Sciatic nerve (tissue), 2 donors: ENCODE measurements at places on chromosomes 2 and 18. TPM values are rescaled to one million over a fixed set of nuclear protein-coding genes. Genes with fewer than 3 reads are reported as not detected.

GRCh38 chr2:25685741-25686140, 12.4 kb upstream of the DTNB start:
- no peak for DNase-seq

DNA sequence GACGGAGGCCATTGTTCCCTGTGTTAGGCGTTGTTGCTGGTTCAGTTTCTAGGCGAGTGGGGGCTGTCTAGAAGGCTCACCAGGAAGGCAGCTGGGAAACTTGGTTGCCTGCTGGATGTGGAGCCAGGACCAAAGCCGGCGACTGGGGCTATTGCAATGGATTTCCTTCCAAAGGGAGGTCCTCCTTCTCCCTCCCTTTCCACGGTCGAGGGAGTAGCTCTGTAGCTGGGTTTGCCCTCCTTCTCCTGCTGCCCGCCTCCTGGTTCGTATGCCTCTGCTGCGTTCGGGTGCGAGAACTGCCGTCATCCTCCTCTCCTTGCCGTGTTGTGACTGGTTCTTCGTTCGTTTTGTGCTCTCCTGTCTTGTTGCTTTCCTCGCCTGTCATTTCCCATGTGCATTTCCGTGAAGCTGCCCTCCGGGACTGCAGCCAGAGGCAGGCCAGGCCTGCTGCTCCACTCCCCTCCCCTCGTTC, 203.4 kb downstream of the NEDD4L start:
- no peak for DNase-seq

- DNase-seq, result no peak
These were observed 313.4 kb downstream of the LPIN1 start for GRCh38 chr2:12059616-12060441.

DNA sequence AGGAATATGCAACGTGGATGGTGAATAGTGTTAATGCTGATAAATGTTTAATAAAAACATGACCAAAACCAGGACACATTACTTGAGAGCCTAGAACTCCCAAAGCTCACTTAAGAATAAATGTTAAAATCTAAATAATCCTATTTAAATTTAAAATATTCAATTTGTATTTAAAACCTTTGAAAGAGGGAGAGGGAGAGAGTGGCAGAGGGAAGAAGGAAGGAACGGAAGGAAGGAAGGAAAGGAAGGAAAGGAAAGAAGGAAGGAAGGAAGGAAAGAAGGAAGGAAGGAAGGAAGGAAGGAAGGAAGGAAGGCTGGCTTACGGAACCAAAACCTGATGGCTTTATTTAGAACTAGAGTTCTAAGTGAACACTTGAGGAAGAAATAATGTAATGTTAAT, 324.1 kb upstream of the SYT4 start:
- DNase-seq, result no peak

- no peak for DNase-seq
These were observed 2.7 kb downstream of the ACTG2 start for GRCh38 chr2:73895473-73895872.

DNA sequence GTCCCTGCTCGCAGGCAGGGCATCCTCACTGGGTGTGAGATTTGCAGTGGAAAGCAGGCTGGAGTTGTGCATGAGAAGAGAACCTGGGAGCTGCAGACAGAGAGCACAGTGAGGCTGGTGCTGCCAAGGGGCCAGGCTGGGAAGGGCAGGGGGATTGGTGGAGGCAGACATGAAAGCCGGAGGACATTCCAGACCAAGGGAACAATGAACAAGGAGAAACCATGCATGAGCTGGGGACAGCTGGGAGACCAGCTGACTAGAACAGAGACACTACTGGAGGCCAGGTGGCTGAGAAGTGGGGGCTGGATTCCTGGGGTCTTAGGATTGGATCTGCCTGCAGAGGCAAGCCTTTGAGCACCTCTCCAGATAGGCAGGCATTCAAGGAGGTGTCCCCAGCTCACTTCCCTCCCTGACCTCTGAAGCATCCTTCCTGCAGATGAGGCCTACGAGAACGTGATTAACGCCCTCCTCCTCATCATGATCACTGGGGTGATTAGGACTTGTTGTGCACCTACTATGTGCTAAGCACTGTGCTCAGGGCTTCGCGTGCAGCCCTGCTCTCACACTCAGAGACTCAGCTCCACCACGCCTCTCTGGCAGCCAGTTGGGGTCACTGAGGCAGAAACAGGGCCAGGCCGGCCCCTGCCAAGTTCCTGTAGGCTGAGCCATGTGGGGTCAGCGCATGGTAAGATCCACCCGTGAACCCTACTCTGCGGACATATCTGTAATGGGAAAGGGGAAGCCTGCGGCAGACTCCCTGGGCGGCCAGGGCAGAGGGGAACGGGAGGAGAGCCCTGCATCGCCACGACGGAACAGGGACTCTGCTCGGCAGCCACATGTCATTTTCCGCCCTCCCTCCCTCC, 74.8 kb upstream of the SLC66A3 start:
- DNase-seq, result no peak

- DNase-seq, result no peak
These were observed 21.4 kb downstream of the SMYD1 start for GRCh38 chr2:88088999-88089398.

GRCh38 chr2:184555352-184555751, 43.0 kb upstream of the ZNF804A start:
- DNase-seq, result no peak

GRCh38 chr2:195531754-195532153, 125.3 kb upstream of the SLC39A10 start:
- DNase-seq, result no peak

DNA sequence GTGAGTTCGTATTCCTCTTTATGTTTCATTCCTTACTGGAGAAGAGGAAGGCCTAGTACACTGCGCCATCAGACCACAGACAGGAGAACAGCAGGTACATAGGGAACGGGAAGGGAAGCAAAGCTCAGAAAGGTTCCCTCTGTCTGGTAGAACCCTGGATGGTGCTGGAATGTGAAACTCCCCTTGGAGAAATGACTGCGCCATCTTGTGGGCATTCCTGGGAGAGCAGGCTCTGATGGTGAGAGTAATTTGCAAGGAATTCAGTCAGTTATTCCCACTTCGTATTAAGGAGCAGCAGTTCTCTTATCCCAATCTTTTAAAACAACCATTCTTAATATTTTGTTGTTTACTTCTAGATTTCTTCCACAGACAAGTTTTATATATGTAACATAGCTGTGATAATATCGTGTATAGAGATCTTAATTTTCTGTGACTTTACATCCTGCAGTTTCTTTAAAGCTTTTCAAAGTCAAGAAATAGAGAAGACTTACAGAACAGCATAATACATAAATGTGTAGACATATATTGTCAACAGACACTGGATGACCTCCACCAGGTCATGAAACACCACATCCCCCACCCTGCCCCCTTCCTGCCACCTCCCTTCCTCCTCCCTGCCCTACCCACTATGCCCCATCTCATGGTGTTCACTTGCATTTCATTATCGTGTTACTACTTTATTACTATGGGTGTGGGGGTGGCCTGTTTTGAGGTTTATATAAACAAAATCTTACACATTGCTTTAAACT, 83.9 kb downstream of the ARHGEF4 start:
- DNase-seq, result peak; percentile 77

DNA sequence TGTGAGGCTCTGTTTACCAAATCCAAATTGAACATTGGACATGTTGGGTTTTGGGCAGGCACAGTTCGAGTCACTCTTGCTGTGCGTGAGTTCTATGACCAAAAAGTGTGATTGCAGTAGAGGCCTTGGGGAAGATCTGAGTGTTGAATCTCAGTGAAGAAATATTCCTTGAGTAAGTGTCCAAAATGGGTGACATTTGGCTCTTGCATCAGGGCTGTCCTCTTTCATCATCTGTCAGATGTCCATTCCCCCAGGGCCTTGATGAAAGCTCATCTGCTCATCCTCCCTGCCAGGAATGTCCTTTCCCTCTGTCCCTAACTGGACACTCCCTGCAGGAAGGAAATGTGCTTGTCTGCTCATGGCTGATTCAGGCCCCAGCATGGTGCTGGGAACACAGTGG, 6.4 kb upstream of the SFTPB start:
- DNase-seq, result no peak

DNA sequence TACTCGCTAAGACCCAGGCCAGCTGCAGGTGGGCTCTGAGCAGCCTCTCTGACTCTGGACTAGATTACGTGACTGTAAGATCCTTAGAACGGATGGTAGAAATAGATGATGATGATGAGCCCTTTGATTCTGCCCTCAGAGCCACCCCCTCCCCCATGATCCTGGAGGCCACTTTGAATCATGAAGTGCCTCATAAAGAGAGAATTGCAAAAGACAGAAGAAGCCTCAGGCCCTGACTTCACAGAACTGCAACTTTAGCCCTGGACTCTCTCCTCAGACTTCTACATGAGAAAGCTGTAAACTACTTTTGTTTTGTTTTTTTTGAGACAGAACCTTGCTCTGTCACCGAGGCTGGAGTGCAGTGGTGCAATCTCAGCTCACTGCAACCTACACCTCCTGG, 15.4 kb upstream of the TET3 start:
- DNase-seq, result no peak

DNA sequence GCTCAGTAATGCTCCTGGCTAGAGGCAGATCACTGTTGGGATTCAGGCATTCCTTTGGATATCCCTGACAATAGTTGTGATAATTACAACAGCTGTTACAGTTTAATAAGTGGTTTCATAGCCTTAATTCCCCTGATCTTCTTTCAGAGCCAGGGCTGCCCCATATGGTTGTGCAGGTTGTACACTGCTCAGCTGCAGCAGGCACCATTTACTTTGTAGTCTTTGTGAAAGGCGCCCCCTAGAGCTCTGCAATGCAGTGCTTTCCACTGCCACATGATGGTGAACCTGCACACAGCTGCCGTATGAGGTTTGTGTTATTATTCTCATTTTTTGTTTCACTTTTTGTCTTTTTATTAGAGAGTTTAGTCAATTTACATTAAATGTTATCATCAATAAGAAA, 239.1 kb downstream of the KCNS3 start:
- DNase-seq, result no peak

DNA sequence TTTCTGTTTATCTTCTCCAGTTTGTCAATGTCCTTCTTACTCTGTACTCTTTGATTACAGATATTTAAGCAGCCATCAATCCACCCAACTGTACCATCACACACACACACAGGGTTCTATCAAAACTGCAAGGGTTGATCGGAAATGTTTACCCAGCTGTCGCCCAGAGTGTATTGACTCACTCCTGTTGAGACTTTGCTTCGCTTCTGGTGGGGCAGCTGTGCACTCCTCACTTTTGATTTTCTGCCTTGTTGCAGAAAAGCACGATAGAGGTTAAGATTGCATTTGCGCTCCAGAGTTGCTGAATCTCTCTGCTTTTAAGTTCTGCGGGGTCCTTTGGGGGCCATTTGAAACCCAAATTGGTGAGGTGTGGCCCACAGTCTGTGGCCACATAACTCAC, 216.2 kb downstream of the SETBP1 start:
- DNase-seq, result no peak

DNA sequence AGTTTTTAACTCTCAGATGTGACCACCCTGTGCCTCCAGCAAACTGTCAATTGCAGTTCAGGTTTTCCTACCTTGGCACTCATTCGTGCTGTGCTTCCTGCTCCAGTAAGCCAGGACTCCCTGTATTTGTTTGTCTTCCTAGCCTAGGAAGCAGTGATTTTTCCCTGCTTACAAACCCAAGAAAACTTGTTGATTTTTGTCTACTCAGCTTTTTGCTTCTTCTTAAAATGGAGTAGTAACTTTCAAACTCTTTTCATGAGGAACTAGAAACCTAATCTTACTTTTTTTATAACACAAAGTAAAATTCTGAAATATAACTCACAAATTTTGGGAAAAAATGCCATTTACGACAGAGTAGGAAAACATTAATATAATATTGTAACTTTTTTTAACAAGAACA, 150.6 kb upstream of the TMEFF2 start:
- DNase-seq, result no peak

DNA sequence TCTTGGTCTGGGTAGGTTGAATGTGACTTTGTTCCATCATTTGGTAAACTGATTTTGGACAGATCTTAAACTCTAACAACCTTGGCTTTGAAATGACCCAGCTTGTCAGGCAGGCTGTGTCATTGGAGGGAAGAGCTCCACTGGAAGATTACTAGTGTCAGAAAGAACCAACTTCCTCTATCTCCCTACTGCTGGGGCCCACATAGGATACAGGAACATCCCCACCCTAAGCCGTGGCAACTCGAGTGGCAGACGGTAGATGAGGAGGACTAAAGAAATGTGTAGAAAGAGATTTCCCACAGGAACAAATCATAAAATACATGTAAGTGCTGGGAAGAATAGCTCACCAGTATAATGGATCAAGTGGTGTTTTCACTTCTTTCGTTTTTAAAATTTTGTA, 4.3 kb upstream of the G6PC2 start:
- no peak for DNase-seq

DNA sequence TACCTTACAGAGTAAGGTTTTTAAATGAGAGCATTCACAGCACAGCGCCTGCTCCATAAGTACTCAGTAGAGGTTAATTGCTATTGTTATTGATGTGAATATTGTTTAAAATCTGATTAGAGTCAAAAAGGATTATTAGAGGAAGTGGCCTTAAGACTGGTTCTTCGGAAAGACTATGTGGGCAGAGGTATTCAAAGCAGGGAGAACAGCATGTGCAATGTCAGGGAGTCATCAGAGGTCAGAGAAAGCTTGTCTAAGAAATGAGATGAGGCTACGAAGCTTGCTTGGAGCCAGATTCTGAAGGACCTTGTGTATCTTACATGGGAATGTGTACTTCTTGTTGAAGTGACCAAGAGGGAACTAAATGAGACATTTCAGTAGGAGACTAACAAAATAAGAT, 49.8 kb downstream of the PMS1 start:
- DNase-seq, result no peak

DNA sequence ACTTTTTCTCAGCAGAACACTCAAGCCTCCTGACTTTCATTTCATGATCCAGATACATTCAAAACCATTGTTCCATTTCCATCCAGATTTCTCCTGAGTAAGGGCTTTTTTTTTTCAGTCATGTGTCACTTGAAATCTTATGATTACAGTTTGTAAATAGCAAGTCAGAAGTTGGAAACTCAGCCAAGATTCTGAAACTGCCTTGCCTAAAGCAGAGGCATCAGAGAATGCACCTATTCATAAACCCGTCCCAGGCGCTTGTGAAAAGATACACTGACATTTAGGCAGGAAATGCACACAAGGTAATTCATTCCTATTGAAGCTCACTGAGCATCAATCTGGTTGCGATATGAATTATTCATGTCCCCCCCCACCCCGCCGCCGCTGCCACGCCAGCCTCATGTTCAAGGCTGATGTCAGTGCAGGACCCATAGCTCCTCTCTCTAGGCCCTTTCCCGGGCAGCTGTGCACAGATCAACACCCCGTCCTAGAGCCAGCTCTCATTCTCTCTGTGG, 30.4 kb upstream of the MGAT4A start:
- DNase-seq, result no peak

The PJVK gene
- total RNA-seq, result 7.2 TPM

The NEU2 gene
- total RNA-seq, result not detected

The TTLL4 gene
- total RNA-seq, result 50.3 TPM

The HOXD4 gene
- 6.8 TPM for total RNA-seq

The GLI2 gene
- 14.4 TPM for total RNA-seq

The CPO gene
- total RNA-seq, result 0.89 TPM

The SPAST gene
- 21.2 TPM for total RNA-seq

The SNTG2 gene
- 4.4 TPM for total RNA-seq

The OTOS gene
- total RNA-seq, result not detected

The TNFRSF11A gene
- 2.7 TPM for total RNA-seq

The KLHL41 gene
- 1.8 TPM for total RNA-seq
